MG63 (cell line): ENCODE measurements at places on chromosomes 11 and 22. TPM values are rescaled to one million over a fixed set of nuclear protein-coding genes. Genes with fewer than 3 reads are reported as not detected.

GAS2 gene
- total RNA-seq = not detected in 2 replicates

TTC36 gene
- not detected in 2 replicates for total RNA-seq

DBX1 gene
- not detected in 2 replicates for total RNA-seq

KRTAP5-7 gene
- total RNA-seq = not detected in 2 replicates
